Esophagus mucosa (tissue), 1 donor: ENCODE measurements at places on chromosomes 7 and 10.
A peak's percentile ranks its signal among the peaks of the same experiment; 100 is the strongest.

- ATAC-seq, result no peak
Measured at GRCh38 chr7:74483402-74484336, 30.0 kb downstream of the GTF2IRD1 start.

GRCh38 chr10:89393898-89394297 is 1.5 kb downstream of the IFIT1 start:
- peak; percentile 74 for ATAC-seq

GRCh38 chr7:284762-285722 is 4.9 kb upstream of the FOXL3 start:
- ATAC-seq, result no peak

- ATAC-seq, result peak; percentile 22
Measured at GRCh38 chr7:55309040-55309991, 55.8 kb upstream of the LANCL2 start.

DNA sequence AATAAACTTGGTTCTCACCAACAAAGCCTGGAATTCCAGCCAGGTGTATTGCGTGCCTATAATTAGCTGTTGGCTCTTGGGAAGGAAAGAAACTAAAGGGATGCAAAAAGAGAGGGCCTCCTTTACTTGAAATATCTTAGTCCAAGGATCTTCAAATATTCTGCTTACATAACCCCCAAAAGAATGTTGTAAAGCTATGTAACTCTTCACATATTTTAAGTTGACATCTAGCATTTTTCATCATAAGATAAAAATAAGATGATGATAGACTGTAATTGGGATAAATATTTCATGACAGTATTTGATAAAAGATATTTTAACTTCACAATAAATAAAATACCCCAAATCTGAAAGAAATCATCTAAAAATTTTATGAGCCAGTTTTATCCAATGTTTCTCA is 52.5 kb upstream of the SEPTIN7 start:
- no peak for ATAC-seq

- ATAC-seq, result peak; percentile 54
Measured at GRCh38 chr10:13001041-13001886, at the start of gene CCDC3. TSS of gene CCDC3 (minus strand) at chr10:13001713. CDS start at chr10:13001570, 143 bp downstream.

DNA sequence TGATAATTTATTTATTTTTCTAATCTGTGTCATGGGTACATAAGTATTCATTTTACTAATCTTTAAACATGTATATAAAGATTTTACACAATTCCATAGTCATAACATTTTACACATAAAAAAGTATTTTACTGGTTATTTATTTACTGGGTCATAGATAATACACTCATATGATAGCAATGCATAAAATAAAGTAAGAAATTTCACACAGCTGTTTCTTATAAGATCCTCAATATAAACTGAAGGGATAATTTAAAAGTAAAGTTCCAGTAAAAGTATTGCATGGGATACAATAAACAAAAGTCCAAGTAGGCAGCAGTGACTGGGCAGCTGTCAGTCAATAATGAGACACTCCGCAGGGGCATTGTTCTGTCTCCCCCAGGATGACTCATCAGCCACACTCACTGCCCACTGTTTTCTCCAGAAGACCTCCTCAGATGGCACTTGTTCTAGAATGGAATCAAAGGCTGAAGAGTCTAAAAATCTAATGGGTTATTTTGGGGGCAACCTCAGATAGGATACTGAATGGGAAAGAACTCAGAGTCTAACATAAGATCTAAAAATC is 32.7 kb downstream of the DPY19L1 start:
- no peak for ATAC-seq

- no peak for ATAC-seq
Measured at GRCh38 chr10:117457071-117457810, 82.0 kb upstream of the PDZD8 start.

DNA sequence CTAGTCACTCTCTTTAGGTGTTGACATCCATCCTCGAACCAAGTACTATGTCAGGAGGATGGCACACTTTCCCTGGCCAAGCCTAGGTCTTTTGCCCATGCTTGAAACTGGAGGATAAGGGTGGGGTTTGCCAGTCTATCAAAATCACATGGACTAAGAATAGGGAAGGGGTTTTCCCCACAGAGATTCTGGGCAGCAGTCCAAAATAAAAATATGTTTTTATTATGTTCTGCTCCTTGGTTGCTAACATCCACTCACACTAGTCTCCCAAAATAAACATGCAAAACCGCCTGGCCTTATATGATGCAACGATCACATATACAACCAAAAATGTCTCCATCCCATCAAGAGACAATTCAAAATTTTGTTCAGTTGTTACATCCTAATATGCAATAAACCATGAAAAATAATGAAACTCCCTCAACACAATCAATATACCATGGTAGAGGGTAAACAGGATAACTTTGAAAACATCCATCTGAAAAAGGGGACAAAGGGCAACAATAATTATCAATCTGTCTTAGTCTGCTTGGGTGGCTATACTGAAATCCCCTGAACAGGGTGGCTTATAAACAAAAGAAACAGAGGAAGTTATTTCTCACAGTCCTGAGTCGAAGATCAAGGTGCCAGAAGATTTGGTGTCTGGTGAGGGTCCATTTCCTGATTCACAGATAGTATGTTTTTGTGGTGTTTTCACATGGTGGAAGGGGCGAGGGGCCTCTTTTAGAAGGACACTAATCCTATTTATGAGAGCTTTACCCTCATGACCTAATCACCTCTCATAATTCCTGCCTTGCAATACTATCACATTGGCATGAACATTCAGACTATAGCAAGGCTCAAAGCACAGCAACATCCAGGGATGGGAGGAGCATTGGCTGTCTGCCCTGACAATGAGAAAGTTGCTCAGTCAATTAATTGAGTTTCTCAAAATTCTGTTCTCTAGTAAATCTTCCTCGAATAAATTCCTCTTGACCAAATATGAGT is 159.3 kb downstream of the ETV1 start:
- ATAC-seq, result no peak

- peak; percentile 39 for ATAC-seq
Measured at GRCh38 chr7:96224685-96225084, 97.2 kb downstream of the SLC25A13 start.

- no peak for ATAC-seq
Measured at GRCh38 chr10:124640056-124640455, 104.1 kb downstream of the FAM53B start.

DNA sequence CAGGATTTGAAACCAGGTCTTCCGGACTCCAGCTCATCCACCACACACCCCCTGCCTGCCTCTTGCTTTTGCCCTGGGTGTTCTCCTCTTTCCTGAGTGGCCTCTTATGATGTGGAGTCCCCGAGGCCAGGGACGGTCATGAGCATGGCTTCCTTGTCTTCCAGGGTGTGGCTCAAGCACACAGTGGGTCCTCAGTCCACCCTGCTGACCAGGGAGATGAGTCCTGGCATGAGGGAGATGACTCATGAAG is 32.8 kb downstream of the DNAJB12 start:
- ATAC-seq, result peak; percentile 59

DNA sequence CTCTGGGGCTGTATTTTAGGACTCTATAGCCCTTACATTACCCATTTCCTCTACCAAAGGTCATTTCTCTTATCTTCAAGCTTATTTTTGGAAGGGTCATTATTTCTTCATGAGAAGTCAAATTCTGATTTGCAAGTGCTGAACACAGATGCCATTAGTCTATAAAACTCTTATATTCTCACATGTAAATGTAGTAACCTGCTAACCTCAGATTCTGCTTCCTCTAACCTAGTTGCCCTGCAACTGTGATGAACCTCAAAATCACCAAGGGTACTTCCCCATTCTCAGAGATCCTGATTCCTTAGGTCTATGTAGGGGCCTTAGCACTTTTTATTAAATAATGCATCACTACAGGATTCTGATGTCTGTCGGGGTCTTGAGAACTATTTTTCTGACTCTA is 6.3 kb downstream of the FAS start:
- no peak for ATAC-seq

DNA sequence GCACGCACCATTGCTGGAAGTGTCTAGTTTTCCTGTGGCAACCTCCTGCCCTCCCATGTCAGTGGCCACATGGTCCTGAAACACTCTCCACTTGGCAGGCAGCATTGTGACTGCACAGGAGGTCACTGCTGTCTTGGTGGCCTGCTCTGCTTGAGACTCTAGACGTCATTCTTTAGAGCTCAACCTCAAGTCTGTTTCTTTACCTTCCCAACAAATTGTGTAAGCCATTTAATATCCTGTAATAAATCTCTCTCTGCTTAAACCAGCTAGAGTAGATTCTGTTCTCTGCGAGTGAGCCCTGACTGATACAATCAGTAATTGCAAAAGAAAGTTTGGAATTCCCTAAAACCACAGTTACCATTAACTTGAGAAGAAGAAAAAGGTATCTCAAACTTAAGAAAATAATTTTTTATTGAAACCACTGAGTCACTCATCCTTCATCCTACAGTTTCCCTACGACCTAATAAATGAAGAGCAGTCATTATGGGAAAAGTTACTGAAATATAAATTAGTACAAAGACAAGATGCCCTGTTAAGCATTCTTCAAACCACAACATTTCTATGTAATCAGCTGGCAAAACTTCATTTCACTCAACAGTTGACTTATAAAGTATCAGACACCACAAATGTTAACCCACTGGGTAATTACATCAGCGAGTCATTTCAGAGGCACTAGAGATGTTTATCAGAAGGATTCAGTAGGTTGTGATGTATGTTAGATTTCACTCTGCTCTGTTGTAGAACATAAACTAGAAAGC is 18.0 kb downstream of the SLC25A13 start:
- ATAC-seq, result no peak

- no peak for ATAC-seq
Measured at GRCh38 chr10:4843525-4844180, 17.6 kb downstream of the AKR1E2 start.

- no peak for ATAC-seq
Measured at GRCh38 chr10:102758240-102758932, 14.6 kb downstream of the WBP1L start.

- no peak for ATAC-seq
Measured at GRCh38 chr10:12349629-12350166, 351 bp downstream of the CAMK1D start.

GRCh38 chr10:29472301-29473086 is 162.3 kb downstream of the SVIL start:
- no peak for ATAC-seq

DNA sequence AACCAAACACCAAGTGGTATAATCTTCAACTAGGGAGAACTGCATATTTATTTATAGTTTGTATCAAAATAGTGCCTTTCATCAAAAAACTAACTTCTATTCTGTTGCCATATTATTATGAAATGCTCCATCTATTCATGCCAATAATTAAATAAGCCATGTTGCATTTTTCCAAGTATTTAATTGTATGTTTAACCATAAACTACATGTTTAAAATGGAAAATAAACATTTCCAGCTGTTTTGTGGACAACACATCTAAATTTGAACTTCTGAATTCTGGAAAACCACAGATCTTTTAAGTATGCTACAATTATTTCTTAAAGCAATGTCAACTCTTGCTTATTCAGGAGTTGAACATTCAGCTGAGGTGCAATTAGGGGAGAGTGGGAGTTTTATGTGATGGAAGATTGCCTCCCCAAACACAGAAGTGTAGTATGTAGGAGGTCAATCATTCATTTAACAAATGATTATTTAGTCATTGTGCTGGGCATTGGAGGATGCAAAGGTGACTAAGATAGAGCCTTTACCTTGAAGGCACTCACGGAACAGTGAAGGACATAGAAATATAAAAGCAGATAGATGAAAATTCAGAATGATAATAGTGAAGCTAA is 80.7 kb upstream of the PPP1R3C start:
- ATAC-seq, result no peak

DNA sequence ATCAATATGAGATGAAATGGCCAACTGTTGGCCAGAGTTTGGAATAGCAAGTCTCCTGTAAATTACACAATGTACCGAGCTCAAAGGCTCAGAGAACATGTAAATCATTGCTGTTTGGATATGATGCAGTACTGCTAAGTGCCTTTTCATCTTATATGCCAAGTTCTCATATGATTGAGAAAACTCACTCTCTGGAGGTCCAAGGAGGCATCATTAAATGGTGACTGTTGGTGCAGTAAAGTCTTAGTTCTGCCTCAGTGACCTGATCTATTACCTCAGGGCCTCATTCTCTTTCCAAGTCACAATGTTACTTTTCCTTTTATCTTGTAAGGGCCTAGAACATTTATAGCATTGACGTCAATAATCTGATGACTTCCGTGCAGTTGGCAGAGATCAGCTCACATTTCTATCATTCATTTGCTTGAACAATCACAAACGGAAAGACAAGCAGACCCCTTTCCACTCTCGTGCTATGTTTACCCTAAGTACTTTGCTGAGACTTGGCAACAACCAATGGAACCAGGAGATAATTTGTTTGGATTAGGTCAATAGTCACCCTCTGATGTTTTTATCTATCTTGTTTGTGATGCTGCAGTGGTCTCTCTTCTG is 32.6 kb upstream of the PDK4 start:
- no peak for ATAC-seq

DNA sequence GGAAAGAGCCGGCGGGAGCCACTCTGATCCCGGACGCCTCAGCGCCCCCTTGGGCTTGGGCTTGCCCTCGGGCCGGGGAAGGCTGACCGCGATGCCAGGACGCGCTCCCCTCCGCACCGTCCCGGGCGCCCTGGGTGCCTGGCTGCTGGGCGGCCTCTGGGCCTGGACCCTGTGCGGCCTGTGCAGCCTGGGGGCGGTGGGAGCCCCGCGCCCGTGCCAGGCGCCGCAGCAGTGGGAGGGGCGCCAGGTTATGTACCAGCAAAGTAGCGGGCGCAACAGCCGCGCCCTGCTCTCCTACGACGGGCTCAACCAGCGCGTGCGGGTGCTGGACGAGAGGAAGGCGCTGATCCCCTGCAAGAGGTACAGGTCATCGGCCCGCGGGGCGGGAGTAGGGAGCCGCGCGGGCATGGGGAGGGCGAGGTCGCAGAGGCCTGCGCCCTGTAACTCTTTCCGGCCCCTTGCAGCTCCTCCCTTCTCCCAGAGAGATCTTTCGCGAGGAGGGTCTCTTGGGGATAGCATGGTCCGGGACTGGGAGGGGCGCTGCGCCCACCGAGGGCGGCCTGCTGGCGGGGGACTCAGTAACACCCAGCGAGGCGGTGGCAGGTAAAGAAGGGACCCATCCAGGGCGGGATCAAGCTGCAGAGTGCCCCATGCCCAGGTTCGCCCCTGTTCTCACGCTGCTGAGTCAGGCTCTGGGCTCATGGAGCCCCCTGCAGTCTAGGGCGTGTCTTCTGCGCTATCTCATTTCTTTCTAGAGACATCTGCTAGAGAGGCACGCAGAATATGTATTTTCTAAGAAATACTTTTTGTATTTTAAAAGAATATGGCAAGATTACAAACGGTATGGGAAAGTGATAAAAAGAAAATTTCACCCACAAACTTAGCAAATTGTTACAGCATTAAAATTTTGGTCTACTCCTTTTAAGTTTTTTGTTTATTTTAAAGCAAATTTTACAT is 687 bp downstream of the EPDR1 start:
- peak; percentile 38 for ATAC-seq

- ATAC-seq, result peak; percentile 33
Measured at GRCh38 chr10:350981-351501, 215.8 kb downstream of the ZMYND11 start.
